Stimulated activated CD8-positive, alpha-beta memory T cell treated with anti-CD3 and anti-CD28 coated beads, Interleukin-7, amount 100 ng/mL, for 24 hours (primary cell): ENCODE measurements at places on chromosomes 5 and 9.

DNA sequence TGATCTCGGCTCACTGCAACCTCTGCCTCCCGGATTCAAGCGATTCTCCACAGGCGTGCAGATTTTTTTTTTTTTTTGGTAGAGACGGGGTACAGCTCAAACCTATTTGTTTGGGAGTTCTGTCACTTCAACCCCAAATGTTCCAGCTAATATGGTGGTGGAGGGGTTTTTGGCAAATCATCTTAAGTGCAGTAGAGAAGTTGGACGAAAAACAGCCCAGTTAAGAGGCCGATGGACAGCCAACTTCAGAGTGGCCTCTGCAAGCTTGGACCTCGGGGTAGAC, 756 bp upstream of the PRR7 start:
- DNase-seq, result no peak

DNA sequence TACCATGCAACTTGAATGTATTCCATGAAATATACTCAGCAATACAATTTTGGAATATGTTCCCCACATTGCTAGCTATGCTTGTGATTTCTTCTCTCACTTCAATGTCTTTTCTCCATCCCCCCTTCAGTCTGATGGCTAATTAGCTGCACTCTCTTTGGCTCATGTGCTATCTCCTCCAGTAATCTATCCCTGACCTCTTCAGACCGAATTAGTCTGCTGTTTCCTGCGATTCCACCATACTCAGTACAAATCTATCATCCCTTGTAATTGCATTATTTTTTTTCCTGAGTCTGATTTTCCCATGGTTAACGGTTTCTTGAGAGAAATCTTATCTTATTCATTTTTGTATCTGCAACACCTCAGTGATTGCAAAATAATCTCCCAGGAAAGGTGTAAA, 360.7 kb upstream of the CDH10 start:
- no peak for DNase-seq

- no peak for DNase-seq
These were observed 1279.5 kb downstream of the CDH12 start for GRCh38 chr5:21573416-21574314.

DNA sequence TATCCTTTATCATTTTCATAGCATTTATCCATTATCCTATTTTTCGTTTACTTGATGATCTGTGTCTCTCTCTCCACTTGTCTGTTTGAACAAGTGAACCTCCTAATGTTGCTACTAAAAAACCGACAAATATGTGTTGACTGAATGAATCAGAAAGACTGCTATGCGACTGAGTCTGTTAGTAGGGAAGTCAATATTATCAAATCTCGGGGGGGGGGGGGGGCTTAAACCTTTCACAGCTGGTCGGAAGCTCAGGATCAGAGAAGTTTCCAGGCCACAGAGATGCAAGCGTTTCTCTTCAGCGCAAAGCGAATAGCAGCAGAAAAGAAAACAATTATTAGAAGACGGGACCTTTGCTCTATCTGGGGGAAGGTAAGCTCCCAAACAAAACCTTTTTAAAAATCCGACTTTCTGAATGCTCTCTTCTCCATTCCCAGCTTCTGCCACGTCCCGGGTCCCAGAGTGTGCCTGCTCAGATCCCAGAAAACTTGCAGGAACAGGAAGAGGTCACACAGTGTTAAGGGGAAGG, 412 bp downstream of the RIOK2 start:
- DNase-seq, result no peak

DNA sequence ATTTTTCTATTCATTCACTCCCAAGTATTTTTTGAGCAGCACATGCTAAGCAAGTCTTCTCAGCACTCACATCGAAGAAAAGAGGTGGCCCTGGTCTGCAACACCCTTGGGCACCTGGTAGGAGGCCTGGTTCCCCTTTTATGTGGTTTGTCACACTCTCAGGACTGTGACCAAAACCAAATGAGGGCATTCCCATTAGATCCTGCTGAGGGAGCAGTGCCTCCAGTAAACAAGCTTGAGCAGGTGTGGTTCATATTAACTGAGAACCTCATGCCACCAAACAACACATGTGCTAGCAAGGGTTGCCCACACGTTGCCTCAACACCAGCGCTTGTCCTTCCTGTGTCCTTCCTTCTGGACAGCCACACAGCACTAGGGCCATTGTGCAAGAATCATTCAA, 26.9 kb upstream of the SYK start:
- no peak for DNase-seq

- no peak for DNase-seq
These were observed 16.2 kb upstream of the TJP2 start for GRCh38 chr9:69157751-69158466.

GRCh38 chr9:87787735-87788134, 61.8 kb downstream of the CTSL start:
- no peak for DNase-seq

DNA sequence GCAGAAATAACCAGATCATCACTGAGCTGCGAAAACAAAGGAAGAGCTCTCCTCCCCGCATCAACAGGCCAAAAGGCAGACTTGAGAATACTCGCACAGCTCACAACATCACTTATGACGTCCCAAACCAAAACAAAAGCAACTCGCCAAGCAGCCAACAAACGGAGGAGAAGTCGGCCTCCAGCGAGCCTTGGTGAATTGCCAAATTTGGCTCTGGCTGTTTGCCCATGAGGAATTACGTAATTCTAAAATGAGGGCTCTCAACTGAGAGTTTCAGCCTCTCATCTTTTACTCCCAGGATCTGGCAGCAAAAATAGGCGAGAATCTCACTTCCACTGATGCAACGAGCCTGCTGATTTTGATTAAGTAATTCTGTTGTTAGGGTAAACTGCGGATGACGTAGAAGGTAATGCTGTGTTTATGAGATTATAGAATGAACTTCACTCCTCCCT, 51.7 kb upstream of the SEMA6A start:
- DNase-seq, result no peak

DNA sequence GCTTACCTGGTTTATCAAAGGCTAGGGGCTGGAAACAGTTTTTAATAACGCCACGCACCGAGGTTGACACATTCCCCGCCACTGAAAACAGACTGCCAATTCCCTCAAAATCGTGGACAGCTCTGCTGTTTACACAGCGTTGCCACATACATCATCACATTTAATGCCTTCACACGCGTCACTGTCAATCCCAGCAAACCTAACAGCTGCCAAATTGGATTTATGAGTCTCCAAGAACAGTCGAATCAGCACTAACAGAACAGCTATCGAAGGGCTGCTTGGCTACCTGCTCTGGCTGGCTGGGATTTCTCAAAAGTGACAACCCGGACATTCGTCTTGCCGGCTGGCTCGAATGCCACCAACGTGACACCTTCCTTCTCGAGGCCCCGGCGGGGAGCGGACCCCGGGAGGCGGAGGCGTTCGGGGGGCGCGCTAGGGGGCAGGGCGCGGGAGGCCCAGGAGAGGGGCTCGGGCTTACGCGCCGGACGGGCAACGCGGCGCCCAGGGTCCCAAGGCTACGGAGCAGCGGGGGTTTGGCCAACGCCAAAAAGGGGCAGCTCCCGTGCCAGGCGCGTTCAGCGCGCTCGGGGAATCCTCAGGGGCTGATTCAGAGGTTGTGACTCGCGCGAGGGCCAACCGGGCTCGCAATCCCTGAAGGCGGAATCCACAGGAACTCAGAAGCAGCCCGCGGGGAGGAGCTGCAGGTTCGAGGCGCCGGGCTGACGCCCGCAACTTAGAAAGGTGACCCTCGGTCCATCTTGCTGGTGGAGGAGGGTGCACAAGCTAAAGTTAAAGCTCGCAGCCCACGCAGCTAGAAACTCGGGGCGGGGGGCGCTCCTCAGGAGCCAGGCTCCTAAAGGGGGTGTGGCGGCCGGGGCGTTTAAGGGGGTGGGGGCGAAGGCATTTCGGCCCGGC, 1.2 kb downstream of the CDC14B start:
- no peak for DNase-seq

- no peak for DNase-seq
These were observed 25.7 kb upstream of the LHX2 start for GRCh38 chr9:123985869-123986268.

DNA sequence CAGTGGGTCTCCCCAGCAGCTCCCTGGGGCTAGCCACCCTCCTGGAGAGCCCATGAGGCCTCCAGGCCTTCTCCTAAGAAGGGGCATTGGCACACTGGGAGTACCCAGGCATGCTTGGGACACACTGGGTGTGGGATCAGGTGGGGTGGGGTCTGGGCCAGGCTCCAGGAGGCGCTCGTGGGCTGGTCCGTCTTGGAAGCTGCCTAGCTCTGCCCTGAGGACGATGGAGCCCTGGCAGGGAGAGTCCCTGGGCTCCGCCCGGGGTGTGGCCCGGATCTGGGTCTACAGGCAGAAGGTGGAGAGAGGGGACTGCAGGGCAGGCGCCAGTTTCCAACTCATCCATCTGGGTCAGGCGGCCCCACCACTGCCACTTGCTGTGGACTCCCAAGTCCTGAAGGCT, 2.4 kb downstream of the PRRX2 start:
- DNase-seq, result no peak

DNA sequence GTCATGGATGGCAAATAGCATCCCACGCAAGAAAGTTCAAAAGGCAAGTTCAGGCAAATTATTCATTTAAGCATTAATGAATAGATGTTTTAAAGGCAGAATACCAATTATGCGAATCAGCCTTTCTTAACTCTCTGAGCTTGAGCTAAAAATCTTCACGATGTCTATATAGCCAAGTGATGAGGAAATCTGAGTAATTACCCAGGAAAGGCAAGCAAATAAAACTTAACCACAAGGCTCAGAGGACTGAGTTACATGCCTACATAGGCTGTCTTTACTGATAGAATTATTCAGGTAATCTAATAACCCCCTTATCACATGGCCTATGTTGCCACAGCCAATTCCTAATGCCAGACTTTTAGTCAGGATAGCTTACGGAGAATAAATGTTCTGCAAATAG, 120.8 kb upstream of the MTAP start:
- no peak for DNase-seq

DNA sequence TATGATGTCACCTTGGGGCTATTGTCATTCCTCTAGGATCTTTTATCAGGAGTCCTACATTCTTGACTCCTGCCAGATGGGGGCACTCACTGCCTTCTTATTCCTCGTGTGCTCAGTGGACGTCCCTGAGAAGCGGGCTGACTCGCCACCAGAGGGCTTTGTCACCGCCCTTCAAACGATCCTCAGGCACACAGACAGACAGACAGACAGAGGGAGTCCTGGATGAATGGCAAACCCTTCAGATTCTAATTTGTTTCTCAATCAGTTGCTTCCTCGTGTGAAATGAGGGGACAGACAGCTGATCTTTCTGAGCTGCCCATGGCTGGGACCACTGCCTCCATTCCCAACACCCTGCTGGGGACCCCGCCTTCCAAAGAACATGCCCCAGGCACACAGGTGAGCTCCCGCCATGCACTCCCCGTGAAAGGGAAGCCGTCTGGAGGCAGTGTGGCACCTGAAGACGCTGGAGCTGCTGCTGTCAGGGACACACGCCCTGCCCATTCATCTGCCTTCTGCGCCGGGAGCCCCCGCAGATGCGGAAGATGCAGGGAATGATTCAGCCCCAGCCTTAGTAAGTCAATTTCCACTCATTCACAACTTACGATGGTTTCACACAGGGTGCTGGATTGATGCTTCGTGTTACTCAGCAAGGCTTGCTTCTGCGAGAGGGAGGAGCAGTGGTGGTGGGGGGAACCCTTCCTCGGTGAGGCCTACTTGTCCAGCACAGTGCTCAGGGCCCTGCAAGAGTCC, 24.9 kb upstream of the SH3PXD2B start:
- no peak for DNase-seq

GRCh38 chr9:118575341-118576070, 793.7 kb downstream of the BRINP1 start:
- no peak for DNase-seq

GRCh38 chr5:168086104-168086610, 205.3 kb upstream of the WWC1 start:
- DNase-seq, result no peak

GRCh38 chr5:91174396-91174795, 208.7 kb downstream of the ARRDC3 start:
- no peak for DNase-seq

- DNase-seq, result no peak
These were observed 275.9 kb downstream of the ACTL7B start for GRCh38 chr9:108579757-108580439.

- no peak for DNase-seq
These were observed 51.6 kb downstream of the NUDT12 start for GRCh38 chr5:103510851-103511553.

DNA sequence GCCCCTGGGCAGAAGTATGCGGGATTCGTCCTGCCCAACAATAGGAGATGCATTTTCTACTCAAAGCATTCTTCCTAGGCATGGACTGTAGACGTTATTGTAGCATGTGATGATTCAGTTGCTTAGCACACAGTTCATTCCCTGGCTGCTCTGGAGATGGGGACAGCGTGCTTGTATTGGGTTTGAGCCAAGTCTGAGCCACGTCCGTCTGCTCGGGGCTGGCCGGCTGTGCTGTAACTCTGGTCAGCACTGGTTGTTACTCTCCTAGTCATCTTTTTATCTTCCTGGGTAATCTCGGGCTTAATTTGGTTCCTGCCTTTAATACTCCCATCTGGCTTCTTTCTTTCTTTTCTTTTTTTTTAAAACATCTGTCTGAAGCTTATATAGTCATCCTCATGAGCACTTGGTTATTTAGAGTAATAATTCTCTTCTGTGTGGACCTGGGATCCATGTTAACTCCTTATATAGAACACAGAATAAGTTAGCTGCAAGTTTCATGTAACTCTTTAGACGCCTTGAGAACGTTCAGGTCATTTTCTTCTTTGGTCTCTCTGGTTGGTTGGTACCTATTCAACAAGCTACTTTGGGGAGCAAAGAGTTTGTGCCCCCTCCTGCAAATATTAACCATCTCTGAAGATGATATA, 118.8 kb upstream of the RPS23 start:
- no peak for DNase-seq

DNA sequence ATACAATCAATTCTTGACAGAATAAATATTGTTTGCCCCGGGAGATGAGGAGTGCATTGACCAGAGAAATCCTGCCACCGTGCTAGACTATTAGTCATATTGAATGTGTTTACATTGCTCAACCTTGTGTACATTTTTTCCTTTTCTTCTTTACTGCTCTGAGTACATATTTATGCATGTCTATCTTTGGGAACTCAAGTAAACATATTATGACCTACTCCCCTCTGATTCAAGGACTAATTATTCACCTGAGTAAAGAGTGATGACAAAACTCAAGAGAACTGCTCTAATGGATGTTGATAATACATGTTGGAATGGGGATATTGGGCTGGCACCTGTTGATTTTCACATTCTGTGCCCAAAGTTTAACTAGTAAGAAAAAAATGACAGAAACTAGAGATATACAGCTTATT, 3.9 kb upstream of the SPINK1 start:
- DNase-seq, result no peak

- no peak for DNase-seq
These were observed 73.3 kb upstream of the TXNDC8 start for GRCh38 chr9:110410961-110411360.

GRCh38 chr5:132205385-132206125, 22.1 kb downstream of the P4HA2 start:
- no peak for DNase-seq

DNA sequence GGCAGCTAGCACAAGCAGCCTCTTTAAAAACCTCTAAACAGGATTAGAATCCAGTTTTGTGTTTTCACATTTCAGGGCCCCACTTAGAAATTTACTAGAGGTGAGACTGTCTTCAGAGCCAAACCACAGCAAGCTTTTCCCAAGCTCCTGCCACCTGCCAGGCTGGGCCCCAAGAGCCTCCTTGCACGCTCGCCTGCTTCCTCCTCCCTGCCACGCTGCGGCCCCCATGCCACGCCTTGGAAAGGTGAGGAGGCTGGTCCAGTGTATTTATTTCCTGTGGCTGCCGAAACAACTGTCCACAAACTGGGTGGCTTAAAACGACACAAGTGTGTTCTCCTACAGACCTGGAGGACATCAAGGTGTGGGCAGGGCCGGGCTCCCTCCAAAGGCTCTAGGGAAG, 43.4 kb downstream of the NKX2-5 start:
- no peak for DNase-seq

GRCh38 chr9:131290036-131290766, 678 bp downstream of the PLPP7 start:
- DNase-seq, result no peak
